ENCODE measurements at places on chromosomes 16 and 17.
A peak's percentile ranks its signal among the peaks of the same experiment; 100 is the strongest.

DNA sequence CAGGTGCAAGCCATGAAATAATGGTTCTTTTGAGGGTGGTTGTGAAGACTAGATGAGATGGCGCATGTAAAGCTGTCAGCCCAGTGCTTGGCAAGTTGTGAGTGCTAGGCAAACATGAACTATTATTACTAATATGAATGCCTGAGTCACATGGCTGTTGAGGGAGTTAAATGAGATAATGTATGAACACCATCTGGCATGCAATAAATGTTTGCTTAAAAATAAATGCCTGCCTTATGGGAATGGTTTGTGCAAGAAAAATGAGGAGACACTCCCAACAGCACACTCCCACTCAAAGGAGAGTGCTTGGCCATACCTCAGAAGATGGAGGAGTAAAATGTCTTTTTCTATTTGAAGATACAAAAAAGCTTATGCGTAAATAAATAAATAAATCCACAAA lies 3.6 kb downstream of the MAPK3 start:
- DNase-seq = no peak

- DNase-seq = no peak
Measured at GRCh38 chr16:24523569-24523968, 15.8 kb upstream of the RBBP6 start.

GRCh38 chr17:19750835-19751234 lies 2.7 kb upstream of the ALDH3A1 start:
- no peak for DNase-seq

DNA sequence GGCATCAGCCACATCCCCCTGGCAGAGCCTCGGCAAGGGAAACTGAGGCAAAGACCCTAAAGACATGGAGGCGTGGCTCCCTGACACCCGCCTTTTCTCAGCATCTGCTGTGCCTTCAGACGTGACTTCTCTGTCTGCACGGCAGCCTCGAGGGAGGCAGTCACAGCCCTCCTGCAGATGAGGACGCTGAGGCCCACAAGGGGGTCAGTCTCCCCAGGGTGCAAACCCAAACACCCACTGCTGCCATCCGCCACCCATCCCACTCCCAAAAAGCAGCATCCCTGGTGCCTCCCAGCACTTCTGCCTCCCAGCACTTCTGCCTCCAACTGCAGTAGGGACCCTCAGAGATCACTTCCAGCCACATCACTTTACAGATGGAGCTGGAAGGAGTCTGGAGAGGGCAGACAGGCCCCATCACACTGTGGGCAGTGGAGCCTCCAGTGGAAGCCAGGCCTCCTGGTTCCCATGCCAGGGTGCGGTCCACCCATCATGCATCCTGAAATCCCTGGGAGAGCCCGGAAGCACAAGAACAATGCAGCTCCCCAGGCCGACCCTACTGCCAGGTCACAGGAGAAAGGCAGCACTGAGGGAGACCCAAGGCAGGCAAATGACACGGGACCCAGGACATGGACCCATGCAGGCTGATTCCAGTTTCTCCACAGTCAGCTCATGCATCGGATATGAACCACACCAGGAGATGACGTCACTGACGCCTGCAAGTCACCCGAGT lies 23.8 kb downstream of the KDM8 start:
- DNase-seq = no peak

DNA sequence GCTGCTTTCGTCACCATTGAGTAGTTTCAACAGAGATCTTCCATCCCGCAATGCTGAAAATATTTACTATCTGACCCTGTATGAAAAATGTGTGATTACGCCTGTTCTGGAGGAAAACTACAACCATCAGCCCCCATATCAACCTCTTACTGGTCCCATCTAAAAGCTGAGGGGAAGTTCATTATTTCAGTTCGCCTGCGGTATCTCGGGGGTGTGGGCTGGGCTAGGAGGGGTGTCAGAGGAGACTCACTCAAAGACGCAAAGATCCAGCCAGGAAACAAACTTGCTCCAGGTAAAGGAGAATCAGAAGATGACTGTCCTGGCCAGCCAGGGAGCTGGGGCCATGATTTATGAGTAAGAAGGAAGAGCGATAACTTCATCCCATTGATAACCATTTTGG lies 13.7 kb downstream of the CACNG1 start:
- no peak for DNase-seq

DNA sequence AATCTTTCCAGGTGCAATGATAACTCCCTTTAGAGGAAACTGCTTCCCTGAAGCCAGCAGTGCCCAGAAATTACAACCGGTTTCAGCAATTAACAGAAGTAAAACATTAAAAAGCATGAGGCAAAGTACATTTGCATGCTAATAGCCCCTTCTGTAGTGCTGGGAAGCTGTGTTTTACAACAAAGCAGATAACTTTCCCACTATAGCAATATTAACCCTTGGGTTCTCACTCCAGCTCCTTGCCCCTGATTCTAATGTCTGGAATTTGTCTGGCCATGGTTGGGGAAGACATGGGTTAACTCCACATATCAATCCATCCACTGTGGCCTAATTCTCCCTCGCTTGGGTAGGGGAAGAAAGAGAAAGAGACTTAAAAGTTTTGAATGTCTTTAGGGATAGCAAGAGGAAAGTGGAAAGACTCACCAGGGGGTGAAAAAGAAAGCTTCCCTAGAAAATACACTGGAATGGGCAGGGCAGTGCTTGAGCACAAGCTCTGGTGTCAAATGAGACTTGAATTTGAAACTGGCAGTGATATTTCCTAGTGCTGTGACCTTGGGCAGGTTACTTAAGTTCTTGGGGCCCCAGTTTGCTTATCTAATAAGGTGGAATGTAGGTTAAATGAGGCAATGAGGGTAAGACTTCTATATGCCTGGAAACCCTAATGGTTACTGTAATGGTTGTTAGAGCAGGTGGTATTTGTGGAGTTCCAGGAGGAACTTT lies 102.0 kb downstream of the SOX9 start:
- DNase-seq = no peak

GRCh38 chr16:1700246-1700645 lies 5.7 kb upstream of the MAPK8IP3 start:
- DNase-seq = no peak

GRCh38 chr16:11383481-11384183 lies 38.4 kb downstream of the RMI2 start:
- DNase-seq = no peak

- no peak for DNase-seq
Measured at GRCh38 chr16:73599351-73599750, 551.4 kb upstream of the ZFHX3 start.

- DNase-seq = peak; percentile 13
Measured at GRCh38 chr17:4332296-4332970, 34.0 kb downstream of the UBE2G1 start.

- peak; percentile 94 for DNase-seq
Measured at GRCh38 chr16:46688654-46689364, at the start of gene VPS35. TSS of gene VPS35 (minus strand) at chr16:46689178. CDS start at chr16:46689133, 45 bp downstream.

GRCh38 chr17:29583324-29584248 lies 5.9 kb downstream of the GIT1 start:
- no peak for DNase-seq

DNA sequence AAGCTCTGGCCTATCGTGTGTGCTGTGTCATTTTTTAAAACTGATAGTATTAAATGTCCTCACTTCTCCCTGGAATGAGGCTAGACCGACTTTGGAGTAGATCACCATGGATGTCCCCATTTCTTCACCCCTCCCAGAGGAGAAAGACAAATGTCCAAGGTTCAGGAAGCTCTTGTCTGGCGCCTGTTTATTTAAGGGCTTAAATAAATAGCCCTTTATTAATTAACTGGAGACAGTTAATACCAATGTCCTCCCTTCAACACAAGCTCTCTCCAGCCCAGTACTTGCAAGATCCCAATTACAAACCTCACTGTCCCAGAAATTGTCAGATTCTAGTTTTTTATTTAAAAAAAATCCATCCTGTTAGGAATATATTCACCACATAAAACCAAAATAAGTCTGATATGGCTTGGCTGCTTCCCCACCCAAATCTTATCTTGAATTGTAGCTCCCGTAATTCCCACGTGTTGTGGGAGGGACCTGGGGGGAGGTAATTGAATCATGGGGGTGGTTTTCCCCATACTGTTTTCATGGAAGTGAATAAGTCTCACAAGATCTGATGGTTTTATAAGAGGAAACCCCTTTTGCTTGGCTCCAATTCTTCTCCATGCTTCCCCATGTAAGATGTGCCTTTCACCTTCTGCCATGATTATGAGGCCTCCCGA lies 344.4 kb downstream of the SHISA9 start:
- no peak for DNase-seq

- DNase-seq = no peak
Measured at GRCh38 chr16:59988591-59988990, 1254.5 kb upstream of the GOT2 start.

DNA sequence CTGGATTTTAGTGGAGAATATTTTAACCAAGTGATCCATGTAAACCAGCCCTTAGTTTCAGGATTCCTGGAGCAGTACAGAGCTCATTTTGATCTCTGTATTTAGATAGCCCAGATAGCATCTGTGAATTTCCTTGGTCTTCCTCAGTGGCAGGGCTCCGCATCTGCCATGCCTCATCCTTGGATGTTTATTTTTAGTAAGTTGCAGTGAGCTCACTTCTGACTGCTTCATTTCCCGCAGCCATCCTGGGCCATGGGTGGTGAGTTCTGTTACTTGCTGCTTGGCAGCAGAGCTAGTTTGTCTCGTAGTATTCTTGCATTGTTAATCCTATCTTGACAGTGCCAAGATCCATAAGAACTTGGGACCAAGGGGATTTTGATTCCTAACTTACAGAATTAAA lies 33.7 kb downstream of the IST1 start:
- DNase-seq = no peak

DNA sequence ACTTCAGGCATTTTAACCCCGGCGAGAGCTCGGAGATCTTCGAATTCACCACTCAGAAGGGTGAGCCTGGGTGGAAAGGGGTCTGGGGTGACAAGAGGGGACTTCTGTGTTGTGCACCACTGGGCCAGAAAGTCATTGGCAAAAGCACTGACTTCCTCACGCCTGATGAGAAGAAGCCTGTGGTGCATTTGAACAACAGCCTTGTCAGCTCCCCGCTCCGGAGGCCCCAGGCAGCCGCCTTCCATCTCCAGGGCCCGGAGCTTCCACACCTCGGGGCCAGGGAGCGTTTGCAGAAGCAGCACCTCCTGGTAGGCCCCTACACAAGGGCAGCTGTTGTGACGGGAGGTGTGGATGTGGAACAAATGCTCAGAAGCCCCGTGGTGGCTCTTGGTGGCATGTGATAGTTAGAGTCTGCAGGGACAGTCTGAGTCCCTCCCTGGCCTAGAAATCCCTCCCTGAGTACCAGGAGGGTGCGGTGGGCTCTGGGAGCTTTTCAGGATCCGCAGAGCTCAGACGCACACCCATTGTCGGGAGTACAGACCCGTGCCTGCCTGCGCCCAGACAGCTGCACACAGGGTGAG lies 9.7 kb downstream of the CACNG1 start:
- DNase-seq = no peak

DNA sequence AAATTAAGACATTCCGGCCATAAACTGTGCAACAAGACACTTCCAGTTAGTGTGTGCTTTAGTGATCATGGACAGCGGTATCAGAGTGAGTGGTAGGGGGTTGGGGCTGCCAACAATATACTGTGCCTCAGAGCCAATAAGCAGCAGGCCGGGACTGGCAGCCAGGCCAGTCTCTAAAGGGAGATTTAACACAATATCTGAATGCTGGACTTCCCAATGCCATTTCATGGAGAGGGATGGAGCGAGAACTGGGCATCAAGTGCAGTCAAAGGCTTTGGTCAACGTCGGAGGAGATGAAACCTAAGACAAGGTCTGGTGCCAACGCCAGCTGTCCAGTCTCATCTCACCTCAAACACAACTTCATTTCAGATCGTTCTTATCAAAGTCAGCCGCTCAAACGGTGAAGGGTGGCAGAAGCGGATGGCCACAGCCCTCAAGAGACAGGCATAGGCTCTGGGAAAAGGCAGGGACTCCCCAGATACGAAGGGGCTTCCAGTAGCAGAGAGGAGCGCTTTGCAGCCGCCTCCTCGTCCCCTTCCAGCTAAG lies 935 bp downstream of the USP32 start:
- DNase-seq = no peak

GRCh38 chr16:67648764-67649407 lies 3.9 kb downstream of the CARMIL2 start:
- DNase-seq = no peak

DNA sequence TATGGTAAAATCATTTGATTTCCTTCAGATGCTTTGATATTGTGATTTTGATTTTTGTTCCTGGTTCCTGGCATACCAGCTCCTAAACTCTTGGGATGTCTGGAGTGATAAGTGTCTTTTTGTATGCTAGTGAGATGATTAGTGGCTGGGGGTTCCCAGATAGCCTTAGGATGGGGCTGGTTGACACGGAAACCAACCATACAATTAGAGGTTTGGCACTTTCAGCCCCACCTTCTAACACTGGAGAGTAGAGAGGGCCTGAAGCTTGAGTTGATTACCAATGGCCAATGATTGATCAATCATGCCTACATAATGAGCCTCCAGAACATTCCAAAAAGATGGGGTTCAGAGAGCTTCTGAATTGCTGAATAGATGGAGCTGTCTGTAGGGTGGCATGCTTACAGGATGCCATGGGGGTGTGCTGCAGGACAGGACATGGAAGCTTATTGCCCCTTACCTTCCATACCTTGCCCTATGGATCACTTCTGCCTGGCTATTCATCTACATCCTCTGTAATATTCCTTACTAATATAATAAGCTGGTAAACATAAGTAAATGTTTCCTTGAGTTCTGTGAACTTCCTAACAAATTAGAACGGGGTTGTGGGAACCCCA lies 22.8 kb downstream of the RNF112 start:
- DNase-seq = no peak

- peak; percentile 58 for DNase-seq
Measured at GRCh38 chr16:81505011-81505661, 60.5 kb downstream of the CMIP start.

DNA sequence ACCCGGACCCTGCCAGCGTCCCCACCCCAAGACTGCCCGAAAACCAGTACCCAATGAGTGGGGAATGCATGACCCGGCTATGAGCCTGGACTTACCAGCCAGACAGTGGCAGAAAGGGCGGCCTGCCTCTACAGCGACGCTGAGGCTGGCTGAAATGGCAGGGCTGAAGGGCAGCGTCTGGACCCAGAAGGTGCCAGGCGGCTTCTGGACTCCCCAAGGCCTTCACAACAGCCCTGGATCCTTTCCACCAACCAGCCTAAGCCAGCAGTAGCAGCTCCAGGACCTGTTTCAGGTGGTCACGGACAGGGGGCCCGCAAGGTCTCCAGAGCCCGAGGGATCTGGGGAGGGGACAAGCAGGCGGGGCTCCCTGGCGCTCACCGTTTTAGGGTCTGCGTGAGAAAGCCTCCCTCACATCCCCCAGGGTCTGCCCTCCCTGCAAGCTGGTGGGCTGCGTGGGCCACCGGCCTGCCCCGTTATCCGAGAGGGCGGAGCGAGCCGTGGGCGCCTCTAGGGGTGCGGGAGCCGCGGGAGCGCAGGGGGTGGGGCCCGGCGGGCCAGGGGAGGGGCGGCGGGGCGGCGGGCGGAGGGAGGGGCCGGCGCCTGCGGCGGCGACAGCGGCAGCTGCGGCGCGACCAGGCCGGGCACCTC lies at the start of gene RIPOR1:
TSS of gene RIPOR1 (plus strand) at position 608 of the 648 bp plus-strand sequence. CDS start 9,618 bp downstream, outside the sequence.
- DNase-seq = peak; percentile 83

- no peak for DNase-seq
Measured at GRCh38 chr16:15620611-15621195, 22.3 kb downstream of the MARF1 start.

Measured in iPS-NIHi11 (cell line).